Activated CD8-positive, alpha-beta memory T cell treated with anti-CD3 and anti-CD28 coated beads for 4 hours (primary cell): ENCODE measurements at places on chromosomes 5 and 9.

DNA sequence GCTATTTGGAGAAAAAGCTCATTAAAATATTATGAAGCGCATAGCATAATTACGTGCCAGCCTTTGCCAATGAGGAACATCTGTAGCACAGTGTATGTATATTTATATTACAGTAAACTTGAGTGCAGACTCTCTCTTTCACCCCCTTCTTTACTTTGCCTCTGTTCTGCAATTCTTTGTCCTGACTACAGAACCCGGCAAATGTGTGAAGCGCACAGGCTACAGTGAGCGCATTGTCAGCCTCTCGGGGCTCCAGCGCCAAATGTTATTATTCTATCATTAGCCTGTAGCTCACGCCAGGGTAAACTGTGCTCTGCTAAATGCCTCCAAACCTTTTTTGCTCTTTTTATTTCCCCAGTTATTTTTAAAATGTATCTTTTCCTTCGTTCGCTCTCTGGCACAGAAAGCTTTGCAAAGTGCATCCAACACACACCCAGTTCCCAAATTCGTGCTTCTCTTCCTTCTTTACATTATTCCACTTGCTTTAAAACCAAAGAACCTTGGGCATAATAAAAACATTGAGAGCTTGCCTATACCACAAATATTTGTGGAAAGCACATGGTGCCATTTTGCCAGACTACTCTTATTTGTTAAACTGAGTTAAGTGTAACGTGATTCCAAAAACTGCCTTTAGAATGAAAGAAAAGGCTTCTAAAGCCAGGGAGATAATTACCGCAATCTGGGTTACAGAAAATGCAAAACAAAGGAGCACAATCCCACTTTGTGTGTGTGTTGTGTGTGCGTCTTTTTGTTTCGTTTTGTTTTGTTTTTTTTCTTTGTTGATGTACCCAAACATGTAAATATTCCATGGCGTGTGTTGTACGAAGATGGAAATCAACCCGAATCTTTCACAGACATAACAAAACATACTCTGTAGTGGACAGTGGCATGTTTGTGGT lies 164.1 kb upstream of the MPDZ start:
- DNase-seq = no peak

DNA sequence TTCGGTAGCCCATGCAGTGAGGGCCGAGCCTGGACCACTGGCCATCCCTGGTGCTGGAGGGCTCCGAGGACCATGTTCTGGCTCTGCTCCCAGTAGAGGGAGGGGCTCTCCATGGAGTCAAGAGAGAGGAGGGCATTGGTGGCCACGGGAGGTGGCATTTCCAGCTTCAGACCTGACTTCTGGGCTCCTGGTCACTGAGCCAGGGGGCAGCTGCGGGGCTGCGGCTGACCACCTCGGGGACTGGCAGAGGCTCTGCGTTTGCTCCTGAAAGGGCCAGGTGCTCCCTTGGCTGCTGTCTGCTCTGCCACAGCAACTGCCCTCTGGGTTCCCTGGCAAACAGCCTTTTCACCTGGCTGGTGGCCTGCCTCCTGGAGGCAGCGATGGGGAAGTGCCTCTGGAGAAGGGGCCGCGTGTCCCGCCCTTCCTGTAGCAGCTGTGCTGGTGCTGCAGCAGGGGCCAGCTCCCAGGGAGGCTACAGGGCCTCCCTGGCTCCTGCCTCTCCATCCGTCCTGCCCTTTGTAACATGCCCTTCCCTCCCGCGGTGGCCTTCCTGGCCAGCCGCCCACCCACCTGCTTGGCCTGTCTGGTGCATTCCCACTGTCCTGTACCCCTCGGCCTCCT lies 144.6 kb downstream of the CACNA1B start:
- no peak for DNase-seq

DNA sequence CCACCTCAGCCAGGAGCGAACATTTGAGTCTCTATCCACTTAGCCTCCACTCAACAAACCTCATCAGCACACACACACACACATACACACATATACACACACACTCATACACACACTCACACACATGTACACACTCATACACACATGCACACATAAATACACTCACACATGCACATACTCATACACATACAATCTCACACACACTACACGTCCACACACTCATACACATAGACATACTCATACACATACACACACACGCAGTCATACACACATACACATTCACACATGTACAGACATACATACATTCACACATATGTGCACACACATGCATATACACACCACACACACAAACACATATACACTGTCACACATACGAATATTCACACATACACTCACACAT lies 208.2 kb downstream of the AGTPBP1 start:
- DNase-seq = no peak

DNA sequence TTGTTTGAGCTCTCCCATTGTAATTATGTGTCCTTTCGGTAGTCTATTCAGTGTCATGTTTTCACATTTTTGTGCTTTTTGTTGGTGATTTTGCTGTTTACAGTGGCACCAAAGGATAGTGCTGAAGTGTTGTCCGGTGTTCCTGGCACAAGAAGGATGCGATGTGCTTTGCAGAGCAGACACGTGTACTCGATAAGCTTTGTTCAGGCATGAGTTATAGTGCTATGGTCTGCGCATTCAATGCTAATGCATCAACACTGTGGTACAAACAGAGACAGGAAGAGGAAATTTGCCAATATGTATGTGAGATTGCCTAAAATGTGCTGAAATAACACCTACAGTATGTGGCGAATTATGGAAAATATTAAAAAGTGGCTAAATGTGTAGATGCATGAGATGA lies 913.4 kb upstream of the ACO1 start:
- DNase-seq = no peak

- DNase-seq = no peak
These were observed 4.4 kb upstream of the DIAPH1 start for GRCh38 chr5:141623186-141623585.

GRCh38 chr5:170114271-170114670 lies 8.6 kb downstream of the FOXI1 start:
- DNase-seq = no peak

DNA sequence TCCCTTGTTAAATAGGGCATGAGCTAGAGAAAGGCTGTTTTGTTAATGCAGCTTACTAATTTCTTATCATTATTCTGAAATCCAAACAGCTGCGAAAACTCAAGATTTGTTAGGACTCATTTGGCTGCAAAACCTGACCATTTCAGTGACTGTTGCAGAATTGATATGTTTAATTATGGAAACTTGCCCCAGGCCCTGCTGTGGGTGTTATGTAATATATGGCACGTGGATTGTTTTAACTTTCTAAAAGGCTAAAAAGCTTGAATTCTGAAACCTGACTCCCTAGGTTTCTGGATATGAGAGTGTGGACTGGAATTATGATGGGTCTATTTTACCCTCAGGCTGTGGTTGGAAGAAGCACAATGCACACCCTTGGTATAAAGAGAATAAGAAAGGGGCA lies 4.4 kb downstream of the IL9 start:
- DNase-seq = no peak

- no peak for DNase-seq
These were observed 108.8 kb upstream of the ASTN2 start for GRCh38 chr9:117523531-117524153.

DNA sequence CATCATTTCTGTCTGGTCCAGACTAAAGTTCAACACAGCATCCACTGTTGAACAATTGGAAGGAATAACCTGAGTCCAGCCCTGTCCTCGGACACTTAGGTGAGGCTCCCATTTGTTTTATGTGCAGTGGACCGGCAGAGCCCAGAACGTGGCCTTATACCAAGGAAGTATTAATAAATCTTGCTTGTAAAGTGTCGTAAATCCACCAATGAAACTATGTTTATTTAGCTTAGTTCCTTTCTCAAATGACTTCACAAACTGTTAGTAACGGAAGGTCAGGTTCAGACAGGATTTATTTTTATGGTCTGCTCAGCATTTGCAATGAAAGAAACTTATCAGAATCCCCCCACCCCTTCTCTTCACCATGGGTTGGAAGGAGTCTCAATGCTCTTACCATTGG lies 149.5 kb downstream of the PCSK1 start:
- no peak for DNase-seq

DNA sequence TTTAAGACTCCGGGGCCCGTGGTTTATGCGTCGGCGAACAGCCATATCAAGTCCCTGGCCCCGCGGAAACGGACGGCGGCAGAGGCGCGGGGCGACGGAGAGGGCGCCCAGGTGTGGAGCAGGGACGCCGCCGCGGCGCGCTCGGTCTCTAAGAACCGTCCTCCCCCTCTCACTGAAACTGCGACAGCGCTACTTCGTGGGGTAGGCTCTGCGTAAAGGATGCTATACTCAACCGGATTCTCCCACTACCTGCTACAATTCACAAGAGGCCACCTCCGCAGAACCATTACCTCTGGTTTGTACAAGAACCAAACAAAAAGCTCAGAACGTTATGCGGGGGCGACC lies 404 bp downstream of the MRNIP start:
- DNase-seq = peak; percentile 29

- DNase-seq = no peak
These were observed 186.2 kb downstream of the DRD1 start for GRCh38 chr5:175257847-175258194.

DNA sequence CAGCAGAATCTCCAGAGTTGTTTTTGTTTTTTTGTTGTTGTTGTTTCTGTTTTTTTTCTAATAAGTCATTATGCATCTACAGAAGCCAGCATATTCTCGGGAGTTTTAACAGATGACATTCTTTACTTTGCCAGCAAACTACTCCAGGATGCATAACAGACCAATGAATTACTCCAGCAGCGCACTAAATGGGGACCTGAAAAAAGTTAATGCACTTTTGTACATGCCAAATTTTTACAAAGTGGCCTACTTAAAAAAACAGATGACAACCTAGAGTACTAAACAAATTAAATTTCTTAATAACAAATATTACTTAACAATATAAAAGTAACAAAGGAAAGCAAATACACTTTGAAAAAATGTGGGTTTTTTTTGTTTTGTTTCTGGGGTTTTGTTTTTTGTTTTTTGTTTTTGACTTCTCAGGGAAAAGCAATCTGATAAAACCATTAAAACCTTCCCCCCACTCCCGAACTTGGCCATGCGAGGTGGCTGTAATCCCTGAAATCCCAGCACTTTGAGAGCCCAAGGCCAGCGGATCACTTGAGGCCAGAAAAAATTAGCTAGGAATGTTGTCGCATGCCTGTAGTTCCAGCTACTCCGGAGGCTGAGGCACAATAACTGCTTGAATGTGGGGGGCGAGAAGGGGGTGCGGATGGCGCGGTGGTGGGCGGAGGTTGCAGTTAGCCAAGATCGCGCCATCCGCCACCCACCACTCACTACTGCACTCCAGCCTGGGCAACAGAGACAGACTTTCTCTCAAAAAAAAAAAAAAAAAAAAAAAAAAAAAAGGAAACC lies 352.4 kb downstream of the CETN3 start:
- DNase-seq = no peak

DNA sequence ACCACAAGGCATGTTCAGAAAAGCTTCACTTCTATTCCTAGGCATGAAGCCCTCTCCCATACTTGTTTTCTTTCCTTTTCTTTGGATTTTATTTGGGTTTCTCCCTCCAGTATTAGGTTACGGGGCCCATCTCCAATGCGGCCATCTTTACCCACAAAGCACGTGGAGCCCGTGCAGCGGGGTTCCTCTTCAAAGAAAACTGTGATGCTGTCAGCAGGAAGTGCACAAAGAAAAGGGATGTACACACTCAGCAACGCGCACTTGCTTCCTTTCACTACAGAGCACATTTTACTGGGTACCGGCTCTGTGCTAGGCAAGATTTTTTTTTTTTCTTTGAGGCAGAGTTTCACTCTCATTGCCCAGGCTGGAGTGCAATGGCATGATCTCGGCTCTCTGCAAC lies 106.6 kb downstream of the COL23A1 start:
- DNase-seq = peak; percentile 25

DNA sequence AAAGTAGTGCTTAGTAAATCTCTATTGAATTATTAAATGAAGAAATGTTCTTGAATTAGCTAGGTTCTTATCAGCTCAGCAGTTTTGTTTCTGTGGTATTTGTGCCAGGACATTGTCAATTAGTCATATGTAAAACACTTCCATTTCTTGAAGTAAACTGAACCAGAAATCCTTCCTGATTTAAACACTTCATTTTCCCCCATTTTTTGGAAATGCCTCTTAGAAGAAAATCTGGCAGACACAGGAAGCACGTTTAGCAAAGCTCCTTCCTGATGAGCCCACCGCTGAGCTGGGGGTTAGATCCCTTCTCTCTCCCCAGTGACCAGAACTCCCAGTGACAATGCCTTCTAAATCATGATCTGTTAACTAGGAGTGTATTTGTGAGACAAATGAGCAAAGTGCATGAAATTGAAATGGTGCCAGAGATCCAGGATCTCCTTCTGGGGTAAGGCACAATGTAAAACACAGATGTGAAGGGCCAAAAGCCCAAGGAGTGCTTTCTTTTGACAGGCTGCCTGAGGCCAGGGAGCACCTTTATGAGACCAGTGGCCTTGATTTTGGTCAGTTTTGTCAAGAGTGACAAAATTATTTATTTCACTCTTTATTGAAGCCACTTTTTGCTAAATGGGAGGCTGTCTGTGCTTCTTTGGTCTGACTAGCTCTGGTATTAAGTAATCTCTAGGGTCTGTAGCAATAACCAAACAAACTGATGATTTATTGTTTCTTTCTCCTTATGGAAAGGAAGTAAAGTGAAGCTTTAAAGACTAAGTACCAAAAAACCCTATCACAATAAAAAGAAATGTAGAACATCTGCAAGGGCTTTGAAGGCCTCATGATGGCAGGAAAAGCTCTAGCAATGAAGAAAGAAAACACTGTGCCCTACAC lies 25.5 kb upstream of the RUSC2 start:
- no peak for DNase-seq

GRCh38 chr9:27356446-27356845 lies 59.5 kb upstream of the EQTN start:
- no peak for DNase-seq

DNA sequence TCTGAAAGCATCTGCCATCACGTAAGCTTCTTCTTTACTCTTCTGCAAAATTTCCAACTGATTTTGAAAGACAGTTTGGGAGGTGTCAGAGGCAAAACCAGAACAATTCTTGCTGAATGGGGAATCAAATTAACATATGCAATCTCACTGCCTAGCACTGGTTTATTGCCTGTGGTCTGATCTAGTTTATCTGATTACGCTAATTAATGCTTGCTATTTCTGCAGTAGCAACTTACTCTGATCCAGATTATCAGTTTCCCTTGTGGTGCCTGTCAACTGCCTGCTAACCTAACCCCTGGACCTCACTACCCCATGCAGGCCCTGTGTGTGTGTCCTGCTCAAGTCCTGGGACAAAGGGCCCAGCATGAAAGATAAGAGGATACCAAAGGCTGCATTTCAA lies 40.3 kb downstream of the CCDC125 start:
- no peak for DNase-seq

DNA sequence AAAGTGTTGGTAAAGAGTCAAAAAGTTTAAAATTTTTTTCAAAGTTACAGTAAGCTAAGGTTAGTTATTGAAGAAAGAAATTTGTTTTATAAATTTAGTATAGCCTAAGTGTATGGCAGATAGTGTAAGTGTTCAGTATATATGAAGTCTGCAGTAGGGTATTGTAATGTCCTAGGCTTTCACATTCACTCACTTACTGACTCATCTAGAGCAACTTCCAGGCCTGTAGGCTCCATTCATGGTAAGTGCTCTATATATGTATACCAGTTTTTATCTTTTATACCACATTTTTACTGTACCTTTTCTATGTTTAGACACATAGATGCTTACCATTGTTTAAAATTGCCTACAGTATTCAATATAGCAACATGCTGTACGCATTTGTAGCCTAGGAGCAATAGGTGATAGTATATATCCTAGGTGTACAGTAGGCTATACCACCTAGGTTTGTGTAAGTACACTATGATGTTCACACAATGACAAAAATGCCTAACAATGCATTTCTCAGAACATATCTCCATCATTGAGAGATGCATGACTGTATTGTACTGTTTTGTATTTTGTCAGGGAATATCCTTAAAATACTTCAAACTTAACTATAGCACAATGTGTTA lies 38.5 kb downstream of the CYSTM1 start:
- DNase-seq = no peak
